ENCODE measurements at places on chromosomes 11 and 22.

DNA sequence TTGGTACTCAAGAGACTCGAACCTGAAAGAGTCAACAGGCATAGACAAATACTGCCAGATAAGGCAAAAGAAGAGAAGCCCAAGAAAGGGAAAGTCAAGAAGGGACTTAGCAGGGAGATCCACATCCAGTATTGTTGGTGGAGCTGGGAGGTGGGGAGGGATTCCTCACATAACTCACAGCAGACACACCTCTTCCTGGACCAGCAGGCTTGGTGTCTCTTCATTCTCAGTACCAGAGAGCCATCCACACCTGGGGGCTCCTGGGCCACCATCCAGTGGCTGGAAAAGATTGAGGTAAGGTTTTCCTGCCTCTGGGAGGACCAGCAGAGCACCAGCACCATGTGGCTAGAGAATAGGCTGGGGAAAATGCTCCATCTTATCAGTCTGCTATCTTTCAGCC, 161.6 kb upstream of the SESN3 start:
- DNase-seq: no peak

- no peak for DNase-seq
Measured at GRCh38 chr11:63603180-63603518, 11.1 kb downstream of the PLAAT3 start.

DNA sequence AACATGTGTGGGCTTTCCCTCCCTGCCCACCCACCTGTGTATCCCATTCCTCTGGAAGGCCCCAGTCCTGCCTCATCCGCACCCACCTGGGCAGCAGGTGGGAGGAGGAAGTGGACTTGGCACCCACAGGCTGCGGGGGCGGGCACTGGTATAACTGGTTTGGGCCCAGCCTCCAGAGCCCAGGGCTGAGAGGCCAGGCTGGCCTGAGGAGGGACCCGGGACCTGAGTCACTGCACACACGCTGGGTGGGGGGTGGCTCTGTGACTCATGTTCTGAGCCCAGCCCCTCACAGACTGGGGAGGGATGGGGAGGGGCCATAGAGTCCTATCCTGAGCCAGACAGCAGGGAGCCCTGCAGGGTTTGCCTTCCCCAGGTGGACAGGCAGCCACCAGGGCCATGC, 16.7 kb downstream of the PHLDA2 start:
- DNase-seq: no peak

DNA sequence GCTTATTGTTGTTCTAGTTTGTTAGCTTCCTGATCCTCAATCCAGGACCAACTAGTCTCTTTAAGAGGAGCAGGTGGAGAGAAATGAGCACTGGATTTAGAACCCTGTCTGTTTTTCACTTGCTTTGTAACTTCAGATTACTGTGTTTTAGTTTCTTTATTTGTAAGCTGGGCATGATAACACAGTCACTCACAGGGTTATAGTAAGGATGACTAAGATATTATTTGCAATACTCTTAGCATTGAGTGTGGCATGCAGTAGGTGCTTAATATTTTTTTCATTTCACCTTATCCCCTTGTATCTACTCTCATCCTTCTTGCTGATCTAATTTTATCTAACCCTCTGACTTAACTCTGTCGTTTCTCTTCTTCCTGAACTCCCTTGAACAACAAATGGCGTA, 33.8 kb downstream of the DNHD1 start:
- no peak for DNase-seq

GRCh38 chr11:35383953-35384352, 35.4 kb downstream of the SLC1A2 start:
- DNase-seq: no peak

DNA sequence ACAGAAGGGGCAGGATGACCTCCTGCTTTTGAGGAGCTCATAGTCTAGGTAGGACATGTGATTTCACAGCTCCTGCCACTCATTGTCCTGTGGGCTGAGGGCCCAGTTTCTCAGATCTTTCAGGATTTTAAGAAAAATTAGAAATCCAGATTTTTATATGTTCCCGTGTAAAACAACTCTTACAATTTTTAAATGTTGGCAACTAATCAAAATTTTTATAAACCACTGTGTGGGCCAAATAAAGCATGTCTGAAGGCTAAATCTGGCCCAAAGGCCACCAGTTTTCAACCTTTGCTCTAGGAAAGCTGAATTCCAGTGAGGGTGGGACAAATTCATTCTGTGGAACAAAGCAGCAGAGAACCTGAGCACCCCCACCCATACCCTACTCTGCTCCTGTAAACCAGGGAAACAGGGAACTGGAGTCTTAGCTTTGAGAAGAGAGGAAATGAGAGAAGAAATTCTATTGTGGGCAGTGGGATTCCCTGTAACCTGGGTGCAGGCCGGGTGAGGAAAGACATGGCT, 20.6 kb downstream of the LRRC32 start:
- no peak for DNase-seq

- DNase-seq: peak; percentile 60
Measured at GRCh38 chr11:126284829-126285228, 1.9 kb downstream of the TIRAP start.

GRCh38 chr11:14643697-14644225, at the start of gene PDE3B:
Gene PDE3B (plus strand): TSS chr11:14643804. CDS start chr11:14644076, 272 bp downstream.
- DNase-seq: peak; percentile 74

- DNase-seq: no peak
Measured at GRCh38 chr11:127461241-127462064, 460.9 kb upstream of the KIRREL3 start.

- DNase-seq: no peak
Measured at GRCh38 chr11:2858995-2859698, 26.4 kb downstream of the CDKN1C start.

DNA sequence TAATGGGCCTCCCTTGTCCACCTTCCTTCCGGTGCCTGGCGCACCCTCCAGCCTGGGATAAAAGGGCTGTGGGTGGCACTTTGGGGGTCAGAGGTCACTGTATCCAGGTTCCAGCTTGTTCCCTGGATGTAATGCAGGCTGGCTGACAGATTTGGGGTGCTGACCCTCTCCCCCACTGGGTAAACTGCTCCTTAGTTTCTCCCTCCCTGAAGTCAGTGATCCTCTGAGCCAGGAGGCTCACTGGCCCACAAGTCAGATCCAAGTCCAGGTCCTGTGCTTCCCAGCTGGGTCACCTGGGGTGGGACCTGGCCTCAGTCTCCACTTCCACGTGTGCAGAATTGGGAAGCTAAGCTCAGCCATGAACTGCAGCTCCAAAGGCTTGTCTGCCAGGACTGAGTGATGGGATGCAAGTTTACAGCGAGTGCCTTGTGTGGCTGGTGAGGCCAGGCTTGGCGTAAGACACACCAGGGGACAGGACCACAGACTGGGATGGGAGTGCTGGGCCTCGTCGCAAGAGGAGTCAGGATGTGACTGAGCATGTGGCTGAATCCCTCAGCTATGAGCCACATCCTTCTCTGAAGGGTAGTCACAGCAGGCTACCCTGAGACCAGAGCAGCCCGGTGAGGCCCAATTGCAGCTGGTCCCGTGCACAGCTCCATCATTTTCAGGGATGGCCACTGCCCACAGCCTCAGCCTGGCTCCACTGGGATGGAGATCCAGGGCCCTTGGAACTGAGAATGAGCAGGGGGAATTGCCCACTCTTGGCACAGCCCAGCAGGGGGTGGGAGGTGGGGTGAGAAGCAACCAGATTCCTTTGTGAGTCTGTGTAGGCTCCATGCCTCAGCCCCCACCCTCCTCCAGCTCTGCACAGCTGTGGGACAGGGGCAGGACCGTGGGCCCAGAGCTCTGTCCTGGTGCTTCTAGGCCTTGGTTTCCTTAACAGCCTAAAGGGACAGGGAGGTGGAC, 7.2 kb downstream of the SHISA8 start:
- DNase-seq: no peak

Measured in KBM-7 (cell line).